ENCODE measurements at places on chromosomes 16 and 17.

DNA sequence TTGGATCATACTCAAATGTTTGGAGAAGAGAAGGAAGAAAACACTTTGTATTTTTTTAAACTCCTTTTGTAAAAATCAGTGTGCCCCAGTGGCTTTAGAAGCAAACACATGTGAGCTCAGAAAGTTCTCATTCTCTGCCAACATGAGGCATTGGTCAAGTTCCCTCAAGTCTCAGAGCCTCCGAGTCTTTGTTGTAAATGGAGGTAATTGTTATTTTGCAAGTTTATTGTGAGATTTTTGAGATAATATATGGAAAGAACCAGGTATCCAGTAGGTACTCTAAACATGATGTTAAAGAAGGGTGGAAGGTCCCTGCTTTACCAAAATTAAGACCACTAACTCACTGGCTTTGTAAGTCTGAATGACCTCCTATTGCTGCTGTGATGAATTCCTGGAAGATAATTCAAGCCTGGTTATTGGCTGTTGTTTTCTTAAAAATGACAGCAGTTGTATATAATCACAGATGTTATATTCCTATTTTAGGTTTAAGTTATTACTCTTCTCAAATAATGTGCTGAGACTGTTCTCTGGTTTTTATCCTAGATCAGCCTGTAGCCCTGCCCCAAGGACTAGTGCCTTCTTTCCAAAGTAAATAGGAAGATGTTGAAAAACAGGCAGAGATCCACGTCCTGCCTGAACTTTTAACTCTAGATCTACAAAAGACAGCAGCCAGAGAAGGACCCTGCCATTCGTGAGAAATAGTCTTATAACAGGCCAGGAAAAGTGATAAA is 2.4 kb downstream of the HLF start:
- DNase-seq, result no peak

GRCh38 chr16:27761816-27762215 is 211.9 kb downstream of the KATNIP start:
- no peak for DNase-seq

GRCh38 chr16:13176711-13177110 is 275.3 kb downstream of the SHISA9 start:
- no peak for DNase-seq

DNA sequence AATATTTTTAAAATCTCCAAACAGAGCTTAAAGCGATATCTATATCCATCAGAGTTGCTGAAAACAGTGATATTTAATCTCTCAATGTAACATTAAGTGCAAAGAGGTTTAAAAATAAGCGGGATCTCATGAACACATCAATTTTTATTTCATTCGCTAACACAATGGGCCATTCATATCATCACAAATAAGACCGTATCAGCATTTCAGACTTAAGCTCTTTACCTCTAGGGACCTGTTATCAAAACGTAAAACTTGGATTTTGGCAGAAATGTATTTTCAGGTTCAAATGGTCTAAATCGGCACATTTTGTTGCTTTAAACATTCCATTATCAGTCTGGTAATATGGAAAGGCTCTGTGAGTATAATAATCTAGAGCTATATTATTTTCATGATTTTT is 77.9 kb downstream of the TOX3 start:
- DNase-seq, result no peak

Data from fibroblast of lung (primary cell).